ENCODE measurements at places on chromosomes 1 and 21.
A peak's percentile ranks its signal among the peaks of the same experiment; 100 is the strongest.

GRCh38 chr1:48681476-48682305 is 95.0 kb downstream of the BEND5 start:
- no peak for DNase-seq

GRCh38 chr1:76759950-76760349 is 107.3 kb upstream of the ST6GALNAC5 start:
- DNase-seq: peak; percentile 0

DNA sequence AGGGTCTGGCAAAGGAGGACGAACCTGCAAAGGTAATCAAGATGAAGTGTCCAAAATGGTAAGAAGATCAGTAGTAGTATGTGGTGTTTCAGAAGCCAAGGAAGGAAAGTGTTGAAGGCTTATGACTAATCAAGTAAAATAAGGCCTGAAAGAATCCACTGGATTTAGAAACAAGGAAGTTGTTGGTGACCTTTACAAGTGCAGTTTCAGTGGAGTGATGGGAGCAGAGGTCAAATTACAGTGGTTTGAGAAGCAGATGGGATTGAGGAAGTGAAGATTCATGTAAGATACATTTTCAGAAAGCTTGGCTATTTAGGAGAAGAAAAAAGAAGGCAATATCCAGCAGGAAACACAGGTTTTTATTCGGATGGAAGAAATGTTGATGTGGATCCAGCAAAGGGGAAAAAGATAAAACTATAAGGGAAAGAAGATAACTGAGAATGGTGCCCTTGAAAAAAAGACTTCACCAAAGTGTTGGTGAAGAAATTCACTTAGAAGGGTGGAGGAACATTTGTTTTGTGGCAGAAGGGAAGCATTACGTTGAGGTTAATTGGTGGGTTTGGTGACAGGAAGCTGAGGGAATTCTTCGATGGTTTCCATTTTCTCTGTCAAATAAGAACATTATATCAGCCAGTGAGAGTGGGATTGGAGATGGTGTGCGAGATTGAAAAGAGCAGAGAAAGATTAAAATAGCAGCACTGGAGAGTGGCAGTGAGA is 2.1 kb downstream of the ARMH1 start:
- DNase-seq: peak; percentile 89

- no peak for DNase-seq
Measured at GRCh38 chr1:227889863-227890405, 57.8 kb downstream of the WNT9A start.

- no peak for DNase-seq
Measured at GRCh38 chr1:177847843-177848242, 122.0 kb downstream of the SEC16B start.

GRCh38 chr21:21973806-21974205 is 975.6 kb downstream of the NCAM2 start:
- no peak for DNase-seq

- no peak for DNase-seq
Measured at GRCh38 chr1:232137066-232137465, 492.9 kb downstream of the SIPA1L2 start.

GRCh38 chr1:175380521-175381300 is 188.1 kb upstream of the KIAA0040 start:
- no peak for DNase-seq

- DNase-seq: no peak
Measured at GRCh38 chr1:20382711-20383110, 92.0 kb downstream of the VWA5B1 start.

- DNase-seq: no peak
Measured at GRCh38 chr1:237033804-237034203, 8.2 kb upstream of the RYR2 start.

DNA sequence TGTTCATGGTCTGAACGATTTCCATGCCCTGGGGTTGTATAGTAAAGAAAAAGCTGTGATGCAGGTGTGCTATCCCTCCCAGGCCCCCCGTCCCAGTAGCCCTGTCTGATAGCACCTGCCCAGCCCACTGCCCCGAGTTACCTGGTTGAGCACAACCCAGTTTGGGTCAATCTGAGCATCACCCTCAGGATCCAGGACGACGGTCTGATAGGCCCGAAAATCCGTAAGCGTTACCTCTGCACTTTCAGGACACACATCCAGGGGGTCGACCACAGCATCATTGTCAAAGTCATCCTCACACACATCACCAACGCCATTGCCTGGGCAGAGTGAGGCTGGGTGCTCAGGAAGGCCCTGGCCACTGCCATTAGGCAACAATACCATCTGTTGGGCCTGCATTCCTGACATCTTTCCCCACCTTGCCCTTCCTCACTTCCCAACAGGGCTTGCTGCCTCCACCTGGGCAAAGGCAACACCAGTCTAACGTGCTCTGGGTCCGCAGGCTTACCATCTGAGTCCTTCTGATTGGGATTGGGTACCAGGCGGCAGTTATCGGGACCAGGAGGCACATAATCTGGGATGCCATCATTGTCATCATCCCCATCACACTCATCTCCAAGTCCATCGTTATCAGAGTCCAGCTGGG is 9.7 kb downstream of the THBS3 start:
- no peak for DNase-seq

GRCh38 chr1:97157991-97158390 is 436.4 kb downstream of the PTBP2 start:
- DNase-seq: no peak

GRCh38 chr21:14995695-14996490 is 68.9 kb downstream of the NRIP1 start:
- DNase-seq: no peak

GRCh38 chr1:2381741-2382620 is 9.4 kb downstream of the MORN1 start:
- peak; percentile 76 for DNase-seq

- DNase-seq: peak; percentile 50
Measured at GRCh38 chr1:192904438-192904895, 95.6 kb downstream of the RGS2 start.

DNA sequence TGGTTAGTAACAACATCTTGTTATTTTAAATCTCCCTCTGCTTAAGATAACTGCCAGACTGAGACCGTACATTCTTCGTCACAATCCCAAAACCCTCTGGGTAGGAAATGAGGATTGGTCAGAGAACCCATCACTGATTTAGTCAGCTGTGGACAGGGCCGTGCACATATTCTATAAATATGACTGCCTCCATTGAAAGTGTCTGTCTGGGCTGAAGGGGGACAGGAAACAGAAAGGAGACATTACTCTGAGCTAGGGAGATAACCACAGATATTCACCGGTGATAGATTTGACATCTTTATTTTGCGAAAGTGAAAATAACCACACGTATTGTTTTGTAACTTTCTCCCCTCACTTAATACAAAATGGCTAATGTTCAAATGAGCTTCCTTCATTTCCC is 36.9 kb upstream of the ST6GALNAC5 start:
- no peak for DNase-seq

GRCh38 chr1:185353124-185353523 is 36.1 kb upstream of the IVNS1ABP start:
- no peak for DNase-seq

- peak; percentile 89 for DNase-seq
Measured at GRCh38 chr1:23369335-23370013, at the start of gene ZNF436. Gene ZNF436 (minus strand): TSS chr1:23369836. CDS start chr1:23368005, 1,831 bp downstream.

DNA sequence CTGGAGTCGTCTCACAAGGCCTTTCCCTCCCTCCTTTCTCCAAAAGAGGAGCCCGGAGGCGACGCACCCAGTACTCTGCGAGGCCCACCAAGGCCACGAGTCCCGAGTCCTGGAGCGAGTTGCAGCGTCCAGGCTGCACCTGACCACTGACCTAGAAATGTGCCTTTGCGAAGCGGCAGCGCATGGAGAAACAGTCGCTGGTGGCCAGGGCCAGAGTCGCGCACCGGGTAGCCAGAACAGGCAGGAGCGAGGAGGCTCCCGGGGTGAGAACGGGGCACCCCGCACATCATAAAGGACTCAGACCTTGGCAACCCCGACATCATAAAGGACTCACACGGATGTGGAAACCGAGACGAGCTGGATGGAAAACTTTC is 318.4 kb downstream of the FAM72C start:
- DNase-seq: no peak

DNA sequence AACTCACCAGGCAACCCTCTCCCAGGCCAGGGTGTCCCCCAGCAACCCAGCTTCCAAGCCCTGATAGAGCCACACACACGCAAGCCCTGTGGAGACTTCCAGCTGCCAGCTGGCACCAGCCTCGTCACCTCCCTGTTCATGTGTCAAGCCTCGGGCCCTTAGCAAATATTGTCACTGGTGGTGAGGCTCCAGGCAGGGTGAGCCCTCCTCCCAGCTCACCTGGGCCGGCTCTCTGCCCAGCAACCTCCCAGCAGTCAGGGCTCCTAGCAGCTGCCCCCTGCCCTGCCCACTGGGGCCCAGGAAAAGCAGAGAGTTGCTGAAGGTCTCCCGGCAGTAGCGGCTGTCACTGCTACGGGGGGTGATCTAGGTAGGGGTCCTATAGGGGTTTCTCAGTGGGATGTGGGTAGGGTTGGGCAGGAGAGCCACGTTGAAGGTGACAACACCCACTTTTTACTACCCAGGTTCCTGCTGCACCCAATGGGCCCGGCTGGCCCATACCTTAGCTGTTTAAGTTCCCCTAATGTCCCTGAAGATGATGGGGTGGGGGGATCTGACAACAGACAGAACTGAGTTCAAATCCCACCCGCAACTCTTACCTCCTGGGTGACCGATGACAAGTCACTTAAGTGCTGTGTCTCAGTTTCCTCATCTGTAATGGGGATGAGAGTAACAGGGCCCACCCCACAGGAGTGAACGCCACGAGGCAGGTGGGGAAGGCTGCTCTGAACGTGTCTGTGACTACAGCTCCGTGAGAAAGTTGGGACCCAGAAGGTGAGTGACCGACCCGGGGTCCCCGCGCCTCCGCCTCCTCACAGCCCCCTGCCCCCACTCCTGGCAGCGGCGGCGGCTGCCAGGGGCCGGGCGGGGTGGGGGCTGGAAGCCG is 678 bp downstream of the TTC39A start:
- no peak for DNase-seq

- DNase-seq: peak; percentile 51
Measured at GRCh38 chr1:197774466-197775281, 606 bp downstream of the DENND1B start.
